NCI-H1417 treated with DMSO at 0.1 percent for 48 hours (cell line): ENCODE measurements at places on chromosomes 11 and 22.

DNA sequence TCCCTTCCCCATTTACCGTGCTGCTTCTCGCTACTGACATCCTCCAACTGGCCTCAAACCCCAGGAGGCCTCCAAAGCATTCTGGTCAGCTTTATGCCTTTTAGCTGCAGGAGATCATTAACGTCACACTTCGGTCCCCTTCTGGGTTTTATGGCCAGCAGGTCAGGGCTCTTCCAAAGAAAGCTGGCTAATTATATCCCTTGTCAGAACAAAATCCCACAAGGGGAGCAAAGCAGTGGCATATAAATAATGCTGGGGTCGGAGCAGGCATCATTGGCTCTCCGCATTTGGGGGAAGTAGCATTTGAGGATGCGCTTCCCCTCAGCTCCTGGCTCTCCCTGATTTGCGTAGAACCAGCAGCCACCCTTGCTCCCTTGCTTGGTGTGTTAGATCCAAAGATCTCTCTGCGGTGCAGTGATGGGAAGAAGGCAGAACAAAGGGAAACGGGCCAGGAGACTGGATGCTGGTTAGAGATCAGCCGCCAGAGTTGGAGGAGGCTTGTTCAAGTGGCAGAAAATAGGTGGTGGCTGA, 117.4 kb downstream of the DBX1 start:
- DNase-seq: no peak

- DNase-seq: no peak
These were observed 24.1 kb upstream of the CDC42EP2 start for GRCh38 chr11:65290448-65291165.

- DNase-seq: no peak
These were observed 20.2 kb downstream of the BPIFC start for GRCh38 chr22:32444068-32444467.

DNA sequence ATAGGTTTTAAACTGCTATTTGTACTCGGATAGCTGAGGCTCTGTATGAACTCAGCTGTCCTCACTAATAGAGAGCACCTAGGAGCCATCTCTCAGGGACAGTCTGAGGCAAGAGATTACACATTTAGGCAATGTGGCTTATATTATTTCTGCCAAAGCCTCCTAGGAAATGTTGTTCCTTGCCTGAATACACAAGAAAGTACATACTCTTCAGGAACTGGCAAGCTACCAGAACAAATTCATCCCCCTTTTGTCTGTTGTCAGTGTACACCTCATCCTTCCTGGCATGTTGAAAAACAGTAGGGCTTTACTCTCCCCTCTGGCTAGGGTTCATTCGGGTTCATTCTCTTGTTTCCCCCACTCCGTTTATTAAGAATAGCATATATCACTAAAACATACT, 615.9 kb upstream of the FAT3 start:
- DNase-seq: no peak

DNA sequence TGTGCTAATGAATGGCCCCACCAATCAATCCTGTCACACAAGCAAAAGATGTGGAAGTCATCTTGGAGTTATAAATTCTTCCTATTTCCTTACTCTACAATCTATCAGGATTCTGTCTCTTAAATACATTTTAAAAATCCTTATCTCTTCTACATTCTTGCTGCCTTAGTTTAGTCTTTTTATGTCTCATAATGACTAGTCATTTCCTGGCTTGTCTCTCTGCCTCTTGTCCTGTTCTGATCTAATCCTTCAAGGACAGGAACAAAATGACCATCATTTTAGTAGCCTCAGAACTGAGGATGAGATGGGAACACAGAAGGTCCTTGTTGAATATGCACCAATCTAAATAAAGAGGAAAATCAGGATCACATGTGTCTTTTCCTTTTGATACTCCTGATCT, 56.6 kb upstream of the LIN7C start:
- DNase-seq: no peak

DNA sequence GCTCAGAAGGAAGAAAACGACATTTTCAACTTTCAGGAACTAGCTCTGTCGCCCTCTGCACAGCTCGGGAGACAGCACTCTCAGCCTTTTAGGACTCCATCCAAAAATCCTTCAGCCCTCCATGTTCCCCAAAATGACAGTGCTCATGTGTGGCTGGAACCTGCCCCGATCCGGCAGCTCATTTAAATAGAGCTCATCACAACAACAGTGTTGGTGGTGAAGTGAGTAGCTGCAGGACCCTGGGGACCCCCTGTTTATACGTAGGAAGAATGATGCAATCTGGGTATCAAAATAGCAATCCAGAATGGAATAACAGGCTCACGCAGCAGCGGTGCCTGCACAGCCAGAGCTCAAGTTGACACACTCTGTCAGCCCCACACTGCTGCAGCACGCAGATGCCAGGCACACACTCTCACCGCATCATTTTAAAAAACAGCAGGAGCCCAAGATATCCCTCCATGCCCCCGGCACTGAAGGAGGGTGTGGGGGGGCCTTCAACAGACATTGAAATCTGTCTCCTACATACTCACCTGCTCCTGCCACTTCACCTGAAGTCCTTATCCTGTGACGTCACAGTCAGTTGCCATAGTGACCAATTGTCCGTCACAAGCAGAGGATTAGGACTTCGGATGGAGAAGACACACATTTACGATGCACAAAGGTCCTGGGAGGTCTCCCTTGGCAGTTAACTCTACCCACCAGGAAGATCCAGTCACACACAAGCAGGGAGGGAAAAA, 24.0 kb downstream of the TRIM66 start:
- peak; percentile 5 for DNase-seq

GRCh38 chr11:28223577-28223976, 115.4 kb downstream of the METTL15 start:
- no peak for DNase-seq

DNA sequence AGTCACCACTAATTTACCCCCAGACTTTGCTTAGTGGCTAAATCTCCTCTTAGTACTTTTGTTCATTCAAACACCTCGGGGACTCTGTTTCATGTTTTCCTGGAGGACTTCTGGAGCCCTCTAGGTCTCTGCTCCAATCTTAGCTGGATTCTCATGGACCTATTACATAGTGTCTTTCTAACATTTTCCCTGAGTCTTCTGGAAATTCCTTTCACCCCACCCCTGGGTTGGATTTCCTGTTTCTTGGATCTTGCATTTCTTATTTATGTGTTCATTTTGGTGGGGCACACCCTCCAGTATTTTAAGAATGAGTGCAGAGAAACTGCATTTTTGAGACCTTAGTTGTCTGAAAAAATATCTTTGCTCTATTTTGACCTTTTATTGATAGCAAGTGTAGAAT, 220.1 kb downstream of the BLID start:
- DNase-seq: no peak

- DNase-seq: no peak
These were observed 449 bp upstream of the TOM1 start for GRCh38 chr22:35299217-35299672.

DNA sequence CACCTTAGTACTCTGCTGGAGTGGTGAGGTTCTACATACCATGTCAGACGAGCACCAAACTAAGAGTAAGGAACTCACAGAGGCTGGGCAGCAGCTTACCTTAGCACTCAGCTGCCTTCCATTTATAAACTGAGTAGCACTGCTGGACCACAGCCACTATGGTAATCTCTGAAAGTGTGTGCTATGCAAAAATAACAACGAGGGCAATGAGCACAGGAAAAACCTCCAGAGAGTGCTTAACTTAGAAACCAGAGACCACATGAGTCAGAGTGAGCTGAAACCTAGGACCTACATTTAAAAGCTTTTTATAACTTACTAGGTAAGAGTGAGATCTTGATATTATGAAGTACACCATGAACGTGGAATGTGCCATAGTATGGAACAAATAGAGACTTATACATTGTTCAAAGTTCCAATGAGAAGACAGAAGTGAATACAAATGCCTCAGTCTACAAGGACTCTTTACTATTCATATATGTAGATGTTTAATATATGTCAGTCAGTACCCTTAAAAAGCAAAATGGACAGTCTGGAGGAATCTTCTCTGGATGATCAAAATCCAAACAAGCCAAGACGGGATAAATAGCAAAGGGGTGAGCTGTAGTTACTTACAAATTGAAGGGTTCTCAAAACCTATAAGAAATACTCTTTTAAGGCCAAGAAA, 17.2 kb upstream of the CD59 start:
- DNase-seq: no peak

GRCh38 chr11:119614222-119615002, 114.6 kb downstream of the NECTIN1 start:
- DNase-seq: no peak

GRCh38 chr11:63536669-63537292, at the start of gene PLAAT4:
Gene PLAAT4, plus strand, starts transcription at chr11:63536808. Its CDS starts 61 bp downstream, at chr11:63536869.
- no peak for DNase-seq

DNA sequence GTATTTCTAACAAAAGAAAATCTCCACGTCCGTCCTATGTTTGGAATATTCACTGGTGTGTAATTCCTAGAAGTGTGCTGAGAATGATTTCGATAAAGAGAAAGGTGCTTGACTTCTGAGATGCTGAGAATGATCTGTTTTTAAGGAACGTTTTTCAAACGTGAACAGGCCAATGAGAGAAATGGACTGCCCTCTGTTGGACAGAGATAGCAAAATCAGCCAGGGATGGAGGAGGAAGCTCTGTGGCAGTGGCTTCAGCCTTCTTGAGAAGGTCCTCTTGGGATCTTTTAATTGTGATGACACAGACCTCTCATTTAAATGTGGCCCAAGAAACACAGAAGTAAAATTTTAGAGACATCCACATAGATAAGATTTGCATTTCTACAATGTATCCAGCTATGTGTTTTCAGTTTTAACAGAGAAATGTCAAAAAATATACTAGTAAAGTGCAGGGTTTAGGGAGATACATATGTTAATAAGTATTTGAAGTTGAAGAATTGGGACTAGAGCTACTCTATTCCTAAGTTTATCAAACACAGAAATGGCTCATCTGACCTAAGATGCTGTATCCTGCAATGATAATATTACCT, 84.0 kb upstream of the RCN1 start:
- DNase-seq: no peak

DNA sequence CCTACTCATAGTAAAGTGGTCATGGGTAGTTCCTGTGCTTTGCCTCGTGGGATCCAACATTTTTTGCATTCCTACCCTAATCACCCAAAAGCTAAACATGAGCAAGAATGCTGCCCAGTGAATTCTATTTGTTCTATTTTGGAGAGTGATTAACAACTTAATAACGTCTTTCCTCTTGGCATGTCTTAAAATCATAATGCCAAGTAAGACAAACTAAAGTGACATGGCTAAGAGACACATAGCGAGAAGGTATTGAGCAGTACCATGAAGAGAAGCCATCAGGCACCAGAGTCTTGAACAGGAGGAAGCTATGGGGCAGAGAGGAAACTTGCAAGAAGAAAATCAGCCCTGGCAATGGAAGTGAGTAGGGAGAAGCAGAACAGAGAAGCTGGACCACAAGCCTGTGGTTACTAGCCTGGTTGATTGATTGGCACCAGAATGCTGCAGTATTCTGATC, 32.0 kb downstream of the EXPH5 start:
- DNase-seq: no peak

- no peak for DNase-seq
These were observed 59.6 kb downstream of the ST3GAL4 start for GRCh38 chr11:126415128-126415527.

- DNase-seq: no peak
These were observed 412 bp upstream of the RPS3 start for GRCh38 chr11:75398906-75399305.

DNA sequence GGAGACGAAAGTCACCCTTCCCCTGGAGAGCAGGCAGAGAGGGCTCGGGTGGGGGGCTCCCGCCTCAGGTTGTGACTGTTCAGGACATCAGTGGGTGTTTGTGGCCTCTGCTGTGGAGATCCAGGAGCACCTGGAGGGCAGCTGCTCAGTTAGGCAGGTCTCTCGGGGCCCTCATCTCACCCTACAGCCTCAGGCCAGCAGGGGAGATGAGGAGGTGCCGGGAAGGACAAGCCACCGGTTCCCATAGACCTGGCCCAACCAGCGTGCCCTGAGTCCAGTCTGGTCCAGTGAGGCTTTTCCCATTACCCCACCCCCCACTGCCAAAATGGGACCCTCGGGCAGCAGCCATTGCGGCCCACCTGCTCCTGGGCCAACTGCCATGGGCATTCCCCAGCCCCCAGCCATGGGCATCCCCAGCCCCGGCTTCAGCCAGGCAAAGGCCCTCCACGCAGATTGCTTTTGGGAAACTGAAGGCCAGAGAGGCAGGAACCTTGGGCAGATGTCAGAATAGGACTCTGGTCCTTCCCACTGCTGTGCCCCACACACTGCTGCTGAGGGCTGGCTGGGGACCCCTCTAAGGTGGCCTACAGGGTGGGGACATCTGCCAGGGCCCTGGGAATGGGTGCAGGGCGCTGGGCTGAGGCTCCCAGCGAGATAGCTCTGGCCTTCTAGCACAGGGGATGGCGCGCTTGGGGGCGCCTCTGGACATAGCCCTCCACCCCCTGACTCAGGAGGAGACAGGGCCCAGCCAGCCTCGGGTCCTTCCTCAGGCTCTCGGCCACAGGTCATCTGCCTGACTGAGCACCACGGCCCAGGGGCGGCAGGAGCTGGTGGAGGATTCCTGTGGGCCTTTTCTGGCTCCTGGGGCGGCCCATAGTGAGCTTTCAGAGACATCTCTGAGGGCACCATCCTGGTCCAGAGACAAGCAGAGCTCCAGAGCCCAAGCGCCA, 4.8 kb downstream of the PIM3 start:
- DNase-seq: no peak

- no peak for DNase-seq
These were observed 44.4 kb downstream of the CYTH4 start for GRCh38 chr22:37326726-37327125.

- DNase-seq: no peak
These were observed 50.1 kb downstream of the MCM5 start for GRCh38 chr22:35449829-35450689.

GRCh38 chr11:64989416-64989815, 7.4 kb downstream of the BATF2 start:
- DNase-seq: no peak

DNA sequence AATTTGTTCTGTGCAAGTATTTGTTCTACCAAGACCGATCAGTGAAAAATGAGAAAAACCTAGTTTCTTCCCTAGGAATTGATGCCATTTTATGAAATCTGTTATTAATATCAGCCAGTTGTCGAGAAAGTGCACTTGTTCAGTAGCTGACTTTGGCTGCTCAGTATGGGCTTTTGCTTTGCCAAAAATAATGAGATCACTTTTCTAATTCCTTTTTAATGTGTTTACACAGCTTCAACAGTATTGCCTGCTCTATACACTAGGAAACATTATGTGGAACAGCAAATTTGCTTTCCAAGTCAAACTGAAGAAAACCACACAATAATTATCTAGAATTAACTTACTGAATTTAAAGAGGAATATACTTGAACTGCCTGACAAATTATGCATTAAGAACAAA, 34.4 kb downstream of the SCUBE2 start:
- DNase-seq: no peak

- no peak for DNase-seq
These were observed 3.6 kb upstream of the IGF2 start for GRCh38 chr11:2142762-2143202.

- DNase-seq: peak; percentile 15
These were observed 1.7 kb downstream of the CAPRIN1 start for GRCh38 chr11:34053161-34053686.
